ENCODE measurements at places on chromosomes 16 and 17.

DNA sequence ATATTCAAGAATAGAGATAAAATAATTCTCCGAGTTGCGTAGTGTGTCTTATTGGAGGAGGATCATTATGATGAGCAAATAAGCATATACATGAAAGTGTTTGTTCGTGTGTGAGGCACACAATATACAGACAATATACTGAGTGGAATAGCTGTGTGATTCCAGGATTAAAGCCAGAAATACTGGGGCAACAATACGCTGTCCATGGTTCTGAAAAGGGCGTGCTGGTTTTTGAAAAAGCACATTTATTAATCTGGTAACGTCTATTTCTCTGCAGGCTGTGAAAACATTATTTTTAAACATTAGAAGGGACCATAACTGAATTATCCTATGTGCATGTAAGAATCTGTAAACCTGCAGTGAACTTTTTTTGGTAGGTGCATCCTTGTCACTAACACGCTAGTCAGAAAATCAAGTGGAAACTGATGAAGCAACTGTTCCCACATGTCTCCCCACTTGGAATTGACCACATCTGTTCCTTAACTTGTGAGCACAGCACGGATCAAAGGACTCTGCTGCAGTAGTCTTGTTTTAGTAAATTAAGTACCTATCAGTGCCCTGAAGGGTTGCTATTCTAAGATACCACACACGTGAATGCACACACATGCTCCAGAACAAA lies 346.0 kb downstream of the GRIN2A start:
- DNase-seq, result no peak

DNA sequence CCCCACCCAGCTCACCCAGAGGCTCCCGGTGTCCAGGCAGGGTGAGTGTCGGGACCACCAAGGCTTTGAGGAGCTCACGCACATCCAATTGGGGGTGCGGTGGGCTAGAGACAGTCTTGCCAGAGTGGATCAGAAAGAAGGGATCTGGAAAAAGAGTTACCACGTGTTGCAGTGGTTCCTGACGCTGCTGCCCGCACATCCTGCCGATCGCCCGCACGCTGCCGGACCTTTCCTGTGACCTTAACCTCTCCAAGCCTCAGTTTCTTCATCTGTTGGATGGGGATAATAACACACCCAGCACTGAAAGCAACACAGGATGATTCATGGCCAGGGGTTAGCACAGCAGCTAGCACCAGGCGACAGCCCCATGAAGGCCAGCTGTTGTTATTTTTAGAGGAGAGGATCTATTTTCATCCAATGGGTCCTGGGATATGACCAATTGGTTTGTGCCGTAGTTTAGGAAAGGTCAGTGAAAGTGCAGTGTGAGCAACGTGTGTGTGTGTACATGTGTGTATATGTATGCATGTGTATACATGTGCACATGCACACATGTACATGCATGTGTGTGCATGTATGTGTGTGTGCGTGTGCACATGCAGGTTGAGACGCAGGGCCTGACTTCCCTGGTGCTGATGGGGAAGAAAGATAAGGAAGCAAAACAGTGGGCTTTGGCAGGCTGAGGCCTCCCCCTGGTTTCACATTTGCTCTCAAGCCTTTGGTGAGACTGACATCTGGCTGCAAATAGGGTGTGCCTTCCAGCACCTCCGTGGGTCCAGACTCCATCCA lies 2.5 kb downstream of the ITGAX start:
- DNase-seq, result no peak

DNA sequence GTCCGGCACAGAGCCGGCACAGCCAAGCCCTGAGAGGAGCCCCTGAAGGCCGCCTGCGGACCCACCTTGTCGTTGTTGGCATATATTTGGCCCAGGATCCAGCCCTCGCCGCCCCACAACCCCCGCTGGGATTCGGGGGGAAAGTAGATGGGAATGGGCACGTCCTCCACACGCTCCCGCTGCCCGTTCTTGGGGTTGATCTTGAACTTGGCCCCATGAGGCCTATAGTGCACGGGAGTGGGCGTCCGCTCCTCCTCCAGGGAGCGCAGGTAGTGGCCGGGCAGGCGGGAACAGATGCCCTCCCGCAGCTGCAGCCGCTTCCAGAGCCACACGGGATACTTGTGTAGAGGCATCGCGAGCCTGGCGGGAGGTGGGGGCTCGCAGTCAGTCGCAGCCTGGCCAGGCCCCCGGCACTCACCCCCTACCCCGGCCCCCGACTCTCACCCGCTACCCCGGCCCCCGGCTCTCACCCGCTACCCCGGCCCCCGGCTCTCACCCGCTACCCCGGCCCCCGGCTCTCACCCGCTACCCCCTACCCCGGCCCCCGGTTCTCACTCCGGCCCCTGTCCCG lies 387 bp downstream of the MRPL28 start:
- no peak for DNase-seq

DNA sequence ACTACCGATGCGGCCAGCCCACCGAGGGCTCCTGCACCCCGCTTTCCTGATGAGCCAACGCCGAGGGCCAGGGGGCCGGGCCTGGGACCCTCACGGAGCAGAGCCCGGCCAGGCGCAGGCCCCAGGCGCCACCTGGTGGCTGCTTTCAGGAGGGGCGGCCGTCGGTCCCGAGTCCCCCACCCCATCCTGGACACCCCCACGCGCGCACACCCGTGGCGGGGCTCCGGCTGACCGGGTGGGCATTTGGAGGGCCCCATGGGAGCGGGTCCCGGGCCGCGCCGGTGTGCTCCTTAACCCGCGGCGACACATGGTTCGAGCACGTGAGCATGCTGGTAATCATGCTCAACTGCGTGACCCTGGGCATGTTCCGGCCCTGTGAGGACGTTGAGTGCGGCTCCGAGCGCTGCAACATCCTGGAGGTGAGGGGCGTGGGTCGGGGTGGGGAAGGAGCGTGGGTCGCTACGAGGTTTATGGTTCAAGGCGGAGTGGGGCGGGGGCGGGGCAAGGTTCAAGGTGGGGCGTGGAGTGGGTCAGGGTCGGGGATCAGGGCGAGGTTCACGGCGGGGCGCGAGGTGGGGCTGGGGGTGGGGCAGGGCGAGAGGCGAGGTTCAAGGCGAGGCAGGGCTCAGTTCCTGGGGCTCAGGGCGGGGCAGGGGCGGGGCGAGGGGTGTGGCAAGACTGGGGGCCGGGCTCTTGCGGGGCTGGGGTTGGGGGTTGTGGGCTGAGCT lies 30.2 kb downstream of the TPSG1 start:
- no peak for DNase-seq

GRCh38 chr16:87636050-87636684 lies 33.9 kb downstream of the JPH3 start:
- peak; percentile 89 for DNase-seq

Measured in islet precursor cell (in vitro differentiated cells).